ENCODE measurements at places on chromosomes 13 and 19. TPM values are rescaled to one million over a fixed set of nuclear protein-coding genes. Genes with fewer than 3 reads are reported as not detected.

Gene ZNF534
- polyA plus RNA-seq = 0.07 TPM

Gene NLRP4
- not detected for polyA plus RNA-seq

Gene MEIOSIN
- polyA plus RNA-seq = not detected

Gene CCNA1
- polyA plus RNA-seq = not detected

Gene FBXO27
- 0.14 TPM for polyA plus RNA-seq

Gene ANGPTL4
- polyA plus RNA-seq = 17.2 TPM

Gene CARM1
- polyA plus RNA-seq = 94.7 TPM

Gene ANGPTL8
- 0.15 TPM for polyA plus RNA-seq

Gene GIPR
- polyA plus RNA-seq = under 0.01 TPM

Gene KLF1
- not detected for polyA plus RNA-seq

Gene ZNF493
- polyA plus RNA-seq = 1.1 TPM
